Ascending aorta (tissue), 2 donors: ENCODE measurements at places on chromosomes 12 and 14.

DNA sequence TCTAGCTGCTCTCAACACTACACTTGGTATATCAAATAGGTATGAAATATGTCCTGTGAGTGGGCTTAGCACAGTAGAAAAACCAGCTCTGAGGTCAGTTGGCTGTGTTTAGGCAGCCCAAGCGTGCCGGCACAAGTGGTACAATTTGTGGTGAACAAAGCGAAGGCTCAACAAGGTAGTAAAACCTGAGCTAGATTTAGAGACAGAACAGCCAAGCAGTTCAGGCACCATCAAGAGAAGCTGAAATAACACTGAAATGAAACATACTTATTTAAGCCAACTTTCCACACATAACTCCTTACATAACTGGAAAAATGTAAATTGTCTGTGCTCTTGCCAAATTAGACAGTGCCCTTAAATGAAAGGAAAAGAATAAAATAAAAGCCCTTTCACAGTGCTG lies 596.8 kb upstream of the FBXO33 start:
- no peak for DNase-seq

GRCh38 chr12:7637615-7638014 lies 28.1 kb downstream of the APOBEC1 start:
- no peak for DNase-seq

DNA sequence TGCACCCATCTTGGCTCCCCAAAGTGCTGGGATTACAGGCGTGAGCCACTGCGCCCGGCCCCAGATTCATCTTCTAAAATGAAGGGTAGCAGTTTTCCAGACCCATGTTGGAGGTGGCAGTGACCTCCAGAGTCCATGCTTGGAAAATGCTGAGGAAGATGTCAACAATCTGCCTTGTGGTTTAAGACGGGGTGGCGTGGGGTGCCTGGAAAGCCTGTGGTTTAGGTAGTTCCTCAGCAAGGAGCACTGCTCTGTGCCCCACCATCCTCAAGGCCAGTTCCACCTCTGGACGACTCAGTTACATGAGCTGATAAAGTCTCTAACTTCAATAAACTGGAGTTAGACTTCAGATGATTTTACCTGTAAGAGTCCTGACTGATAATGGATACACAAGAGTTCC lies 48.6 kb downstream of the DRAM1 start:
- no peak for DNase-seq

DNA sequence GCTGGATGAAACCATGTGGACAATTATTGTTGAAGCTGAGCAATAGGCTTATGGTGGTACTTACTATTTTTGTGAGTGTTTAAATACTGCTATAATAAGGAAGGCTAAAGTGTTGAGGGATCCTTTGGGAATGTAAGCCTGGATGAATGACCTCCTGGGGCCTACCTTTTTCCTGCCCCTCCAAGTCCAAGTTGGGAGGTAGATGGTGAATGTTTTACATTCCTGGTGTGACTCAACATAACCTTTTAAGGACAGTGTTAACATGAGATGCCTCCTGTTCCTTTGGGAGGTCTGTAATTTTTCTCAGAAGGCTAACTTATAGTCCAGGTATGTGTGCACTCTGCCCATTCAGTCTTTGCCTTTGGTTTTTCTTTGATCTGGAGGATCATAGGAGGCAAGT lies 315.9 kb downstream of the NRXN3 start:
- DNase-seq, result no peak

- no peak for DNase-seq
Observed at GRCh38 chr12:46071335-46071734, 81.0 kb upstream of the SCAF11 start.

DNA sequence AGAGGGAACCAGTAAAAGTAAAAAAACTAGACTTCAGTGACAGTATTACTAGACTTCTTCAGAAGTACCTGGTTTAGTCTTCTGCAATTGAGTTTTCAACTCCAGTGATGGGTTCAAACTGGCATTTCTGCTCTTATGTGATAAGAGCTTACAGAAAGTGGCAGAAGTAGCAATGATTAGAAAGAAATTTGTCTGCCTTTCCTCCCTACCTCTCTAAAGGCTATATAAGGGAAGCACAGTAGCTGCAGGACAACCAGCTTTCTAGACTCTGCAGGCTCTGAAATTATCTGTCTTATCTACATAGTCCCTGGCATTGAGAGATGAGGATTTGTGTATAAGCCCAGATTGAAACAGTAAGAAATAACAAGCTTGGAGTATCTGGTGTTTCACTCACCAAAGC lies 107.5 kb downstream of the DAAM1 start:
- no peak for DNase-seq

DNA sequence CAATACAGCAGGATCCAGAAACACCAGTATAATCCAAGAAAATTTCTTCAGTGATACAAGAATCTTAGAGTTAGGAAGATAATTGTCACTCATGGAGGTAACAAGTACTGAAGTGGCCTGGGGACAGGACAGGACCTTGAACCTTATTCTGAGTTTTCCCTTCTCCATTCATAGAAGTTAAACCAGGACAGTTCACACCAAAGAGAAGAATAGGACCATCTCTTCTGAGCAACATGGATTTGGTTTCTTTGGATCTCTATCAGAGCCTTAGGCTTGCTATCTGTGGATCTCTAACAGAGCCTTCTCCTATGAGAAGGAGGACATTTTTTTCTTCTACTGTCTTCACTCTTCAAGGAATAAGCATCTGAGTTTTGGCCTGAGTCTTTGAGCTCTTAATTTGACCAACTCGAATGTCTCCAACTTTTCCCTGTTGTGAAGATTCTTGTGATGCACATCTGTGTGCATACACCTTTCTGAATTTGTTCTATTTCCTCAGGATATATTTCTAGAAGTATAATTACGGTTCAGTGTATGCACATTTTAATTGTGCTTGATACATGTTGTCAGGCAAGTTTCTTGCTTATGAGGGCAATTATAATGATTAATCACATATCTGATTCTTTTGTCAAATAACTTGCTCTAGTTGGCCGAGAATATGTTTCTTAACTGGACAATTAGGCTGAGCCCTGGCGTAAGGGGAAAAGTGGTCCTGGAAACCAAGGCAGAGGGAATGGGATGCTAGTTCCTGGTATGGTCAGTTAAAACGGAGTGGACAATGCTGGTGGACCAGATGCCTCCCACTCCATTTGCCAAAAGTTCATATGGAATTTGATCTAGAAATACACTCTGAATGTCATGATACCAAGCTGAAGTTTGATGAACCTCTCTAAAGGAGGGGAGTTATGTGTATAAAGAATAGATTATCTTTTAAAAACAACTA lies 6.6 kb downstream of the KRT6A start:
- no peak for DNase-seq

DNA sequence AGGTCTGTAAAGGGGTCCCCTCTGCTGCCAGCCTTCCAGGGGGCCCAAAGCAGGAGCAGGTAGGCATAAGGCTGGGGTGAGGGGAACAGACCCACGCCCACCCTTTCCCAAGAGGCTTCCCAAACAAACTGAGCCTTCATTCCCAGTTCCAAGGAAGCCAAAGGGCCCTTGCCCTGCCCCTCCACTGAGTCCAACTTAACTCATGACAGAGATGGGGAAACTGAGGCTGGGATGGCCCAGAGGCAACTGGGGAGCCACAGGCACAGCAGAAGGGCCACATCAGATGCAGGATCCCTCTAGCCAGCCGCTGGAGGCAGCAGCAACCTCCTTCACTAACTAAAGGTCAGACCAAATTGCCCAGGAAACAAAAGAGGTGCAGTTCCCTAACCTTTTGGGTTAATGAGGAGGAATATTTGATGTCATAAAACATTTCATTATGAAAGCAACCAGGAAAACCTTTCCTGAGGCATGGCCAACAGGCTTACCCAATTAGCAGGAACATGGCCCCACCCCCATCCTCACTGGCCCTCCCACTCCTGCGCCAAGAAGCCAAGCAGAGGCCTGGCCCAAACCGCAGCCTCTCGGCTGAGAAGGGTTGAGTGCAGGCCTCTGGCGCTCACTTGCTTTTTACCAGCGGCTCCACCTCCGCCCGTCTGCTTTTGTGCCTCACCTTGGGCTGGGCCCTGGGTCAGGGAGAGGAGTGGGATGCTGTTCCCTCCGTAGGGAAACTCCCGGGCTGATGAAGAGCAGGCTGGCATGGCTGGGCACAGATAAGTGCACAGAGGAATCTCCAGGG lies 293.5 kb upstream of the RTL1 start:
- DNase-seq, result peak; percentile 33

- no peak for DNase-seq
Observed at GRCh38 chr12:105921872-105922669, 216.7 kb downstream of the NUAK1 start.

GRCh38 chr12:91225316-91225715 lies 42.7 kb upstream of the DCN start:
- no peak for DNase-seq

DNA sequence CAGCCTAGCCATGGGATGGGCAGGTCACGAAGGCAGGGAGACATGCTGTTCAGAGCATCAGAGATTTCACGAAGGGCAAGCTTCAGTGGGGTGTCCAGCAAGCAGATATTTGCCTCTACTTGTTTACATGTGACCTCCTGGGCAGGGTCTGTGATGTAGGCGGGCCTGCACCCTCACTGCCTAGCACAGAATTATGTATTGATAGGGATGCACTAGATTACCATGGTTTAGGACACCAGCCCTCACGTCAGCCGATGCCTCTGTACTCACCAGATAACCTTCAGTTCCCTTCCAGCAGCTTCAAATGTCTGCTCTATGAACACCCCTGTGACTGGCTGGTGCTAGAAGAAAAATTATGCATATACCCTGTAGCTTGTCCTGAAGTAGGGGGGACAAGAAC lies 5.1 kb upstream of the EIF5 start:
- no peak for DNase-seq

GRCh38 chr14:59217011-59217410 lies 28.5 kb downstream of the DAAM1 start:
- DNase-seq, result no peak

DNA sequence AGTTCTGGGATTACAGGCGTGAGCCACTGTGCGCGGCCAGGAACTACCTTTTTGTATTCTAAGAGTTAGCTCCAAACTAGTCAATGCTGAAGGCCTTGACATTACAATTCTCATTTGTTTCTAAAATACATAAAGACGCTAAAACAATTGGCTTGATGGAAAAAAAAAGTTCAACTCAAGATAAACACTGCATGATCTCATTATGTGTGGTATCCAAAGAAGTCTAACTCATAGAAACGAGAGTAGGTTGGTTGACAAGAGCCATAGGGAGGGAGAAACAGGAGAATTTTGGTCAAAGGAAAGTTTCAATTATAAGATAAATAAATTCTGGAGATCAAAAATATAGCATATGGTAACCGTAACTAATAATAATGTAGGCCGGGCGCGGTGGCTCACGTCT lies 20.0 kb upstream of the RNF34 start:
- no peak for DNase-seq

- no peak for DNase-seq
Observed at GRCh38 chr12:67019070-67019469, 250.1 kb upstream of the CAND1 start.

DNA sequence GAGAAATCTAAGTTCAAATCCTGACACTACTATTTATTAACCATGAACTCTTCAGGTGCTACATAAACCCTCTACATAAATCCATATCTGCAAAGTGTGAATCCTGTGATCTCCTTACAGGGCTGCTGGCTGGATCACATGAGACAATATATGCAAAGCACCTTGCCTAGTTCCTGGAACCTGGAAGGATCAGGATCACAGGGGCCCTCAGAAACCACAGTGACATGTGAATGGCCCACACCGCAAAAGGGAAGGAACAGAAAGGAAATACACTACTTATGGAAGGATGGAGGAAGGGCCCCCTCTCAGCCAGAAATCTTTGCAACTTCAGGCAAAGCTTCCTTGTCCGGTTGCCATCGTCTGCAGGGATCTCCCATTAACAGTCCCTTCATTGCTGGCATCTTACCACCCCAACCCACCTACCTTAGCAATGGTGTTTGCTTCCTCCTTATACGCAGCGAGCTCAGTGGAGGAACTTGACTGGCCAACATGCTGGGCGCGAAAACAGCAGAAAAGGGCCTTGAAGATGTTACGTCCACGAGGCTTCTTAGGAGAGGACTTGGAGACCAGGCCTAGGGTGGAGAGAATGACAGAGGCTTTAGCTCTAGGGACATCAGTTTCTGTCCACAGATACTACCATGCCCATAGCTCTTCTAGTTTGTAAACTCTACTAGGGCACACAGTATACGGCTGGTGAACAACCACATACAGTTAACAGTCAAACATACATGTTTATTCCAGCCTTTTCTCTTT lies 10.7 kb upstream of the AVIL start:
- DNase-seq, result no peak

- DNase-seq, result no peak
Observed at GRCh38 chr12:46455648-46456352, 83.2 kb upstream of the SLC38A2 start.

DNA sequence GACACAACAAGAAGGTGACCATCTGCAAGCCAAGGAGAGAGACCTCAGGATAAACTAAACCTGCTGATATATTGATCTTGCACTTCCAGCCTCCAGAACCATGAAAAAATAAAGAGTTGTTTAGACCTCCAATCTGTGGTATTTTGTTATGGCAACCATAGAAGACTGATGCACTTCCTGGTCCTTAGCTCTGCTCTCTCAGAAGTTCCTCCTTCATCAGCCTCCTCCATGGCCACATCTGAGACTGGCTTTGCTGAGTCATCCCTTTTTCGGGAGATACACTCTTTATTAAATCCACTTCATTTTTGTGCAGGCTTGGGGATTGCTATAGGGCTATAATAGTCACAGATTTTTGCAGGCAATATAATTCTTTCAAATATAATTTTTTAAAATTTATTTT lies 89.6 kb upstream of the ATF7IP start:
- no peak for DNase-seq

- no peak for DNase-seq
Observed at GRCh38 chr14:53310412-53310811, 157.3 kb upstream of the DDHD1 start.

- DNase-seq, result no peak
Observed at GRCh38 chr12:47276253-47276620, 196.5 kb upstream of the AMIGO2 start.

DNA sequence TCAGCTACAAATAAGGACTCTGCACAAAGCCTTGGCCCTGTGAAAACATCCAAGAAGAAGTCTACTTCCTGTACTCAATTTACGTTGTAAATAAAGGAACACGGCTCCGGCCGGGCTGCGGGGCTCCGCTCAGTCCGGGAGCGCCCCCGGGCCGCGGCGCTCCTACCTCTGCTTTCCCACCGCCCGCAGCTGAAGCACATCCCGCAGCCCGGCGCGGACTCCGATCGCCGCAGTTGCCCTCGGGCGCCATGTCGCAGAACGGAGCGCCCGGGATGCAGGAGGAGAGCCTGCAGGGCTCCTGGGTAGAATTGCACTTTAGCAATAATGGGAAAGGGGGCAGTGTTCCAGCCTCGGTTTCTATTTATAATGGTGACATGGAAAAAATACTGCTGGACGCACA lies 502.3 kb upstream of the FOXG1 start:
- no peak for DNase-seq
